ENCODE measurements at places on chromosomes 5 and 9.

- peak; percentile 24 for DNase-seq
Measured at GRCh38 chr5:96657068-96657467, 5.1 kb upstream of the CAST start.

DNA sequence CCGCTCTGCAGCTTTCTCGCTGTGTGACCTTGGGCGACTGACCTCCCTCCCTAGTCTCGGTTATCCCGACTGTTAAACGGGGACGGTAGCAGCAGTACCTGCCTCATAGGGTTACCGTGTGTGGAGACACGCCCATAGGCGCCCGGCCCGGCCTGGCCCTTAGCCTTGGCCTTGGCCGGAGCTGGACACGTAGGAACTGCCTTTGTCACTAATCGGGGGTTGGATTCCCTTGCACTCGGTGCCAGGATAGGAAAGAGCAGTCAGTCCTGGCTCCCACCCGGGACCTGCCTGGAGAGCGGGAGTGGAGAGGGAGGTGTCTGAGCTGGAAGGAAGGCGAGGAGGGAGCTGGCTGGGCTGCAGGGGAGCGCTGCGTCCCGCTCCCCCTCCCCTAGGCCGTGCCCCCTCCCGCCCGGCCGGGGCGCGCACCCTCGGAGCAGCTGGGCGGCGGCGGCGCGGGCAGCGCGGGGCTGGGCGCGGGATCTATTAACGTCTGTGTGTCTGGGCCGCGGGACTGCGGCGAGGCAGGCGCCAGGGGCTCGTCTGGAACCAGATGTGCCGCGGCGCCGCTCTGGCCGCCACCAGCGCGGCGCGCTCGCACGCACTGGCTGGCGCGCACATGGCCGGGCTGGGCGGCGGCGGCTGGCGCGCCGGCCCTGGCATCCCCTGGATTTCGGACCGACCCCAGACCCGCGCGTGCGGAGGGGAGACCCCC, 31.7 kb downstream of the PRRX2 start:
- no peak for DNase-seq

- DNase-seq = no peak
Measured at GRCh38 chr9:16442622-16443021, 427.8 kb downstream of the BNC2 start.

DNA sequence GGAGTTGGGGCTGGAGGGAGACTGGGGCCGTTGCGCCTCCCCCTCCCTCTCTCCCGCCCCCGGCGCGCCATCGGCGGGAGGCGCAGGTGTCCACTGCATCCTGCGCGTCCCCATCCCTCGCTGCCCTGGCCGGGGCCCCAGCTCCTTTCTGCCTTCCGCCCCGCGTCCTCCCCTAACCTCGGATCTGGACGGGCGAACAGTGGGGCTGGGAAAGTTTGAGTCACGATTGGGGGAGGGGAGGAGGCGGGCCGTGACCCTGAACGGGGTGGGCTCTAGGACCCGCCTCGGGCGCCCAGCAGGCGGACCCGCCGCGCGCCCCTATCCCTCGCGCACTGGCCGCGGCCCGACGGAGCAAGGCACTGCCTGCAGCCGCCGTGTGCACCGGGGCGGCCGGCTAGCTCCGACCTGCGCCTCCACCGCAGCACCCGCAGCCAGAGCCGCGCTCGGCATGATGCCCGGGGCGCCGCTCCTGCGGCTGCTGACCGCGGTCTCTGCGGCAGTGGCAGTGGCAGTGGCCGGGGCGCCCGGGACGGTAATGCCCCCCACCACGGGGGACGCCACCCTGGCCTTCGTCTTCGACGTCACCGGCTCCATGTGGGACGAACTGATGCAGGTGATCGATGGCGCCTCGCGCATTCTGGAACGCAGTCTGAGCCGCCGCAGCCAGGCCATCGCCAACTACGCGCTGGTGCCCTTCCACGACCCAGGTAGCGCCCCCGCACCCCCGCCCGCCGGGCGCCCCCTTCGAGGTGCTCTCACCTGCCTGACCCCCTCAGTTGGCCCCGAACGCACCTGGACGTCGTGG, at the start of gene HMCN2:
Gene HMCN2, plus strand, starts transcription at position 330 of the 805 bp plus-strand sequence. Its CDS starts 119 bp downstream, at position 449.
- no peak for DNase-seq

- no peak for DNase-seq
Measured at GRCh38 chr5:98248949-98249348, 524.5 kb upstream of the RGMB start.

GRCh38 chr5:28014779-28015178, 976.4 kb upstream of the CDH9 start:
- DNase-seq = no peak

- no peak for DNase-seq
Measured at GRCh38 chr5:2813678-2814077, 62.2 kb upstream of the IRX2 start.

- DNase-seq = no peak
Measured at GRCh38 chr9:27430750-27431535, 93.1 kb upstream of the IFNK start.

- no peak for DNase-seq
Measured at GRCh38 chr9:110969971-110970386, 68.3 kb downstream of the LPAR1 start.

DNA sequence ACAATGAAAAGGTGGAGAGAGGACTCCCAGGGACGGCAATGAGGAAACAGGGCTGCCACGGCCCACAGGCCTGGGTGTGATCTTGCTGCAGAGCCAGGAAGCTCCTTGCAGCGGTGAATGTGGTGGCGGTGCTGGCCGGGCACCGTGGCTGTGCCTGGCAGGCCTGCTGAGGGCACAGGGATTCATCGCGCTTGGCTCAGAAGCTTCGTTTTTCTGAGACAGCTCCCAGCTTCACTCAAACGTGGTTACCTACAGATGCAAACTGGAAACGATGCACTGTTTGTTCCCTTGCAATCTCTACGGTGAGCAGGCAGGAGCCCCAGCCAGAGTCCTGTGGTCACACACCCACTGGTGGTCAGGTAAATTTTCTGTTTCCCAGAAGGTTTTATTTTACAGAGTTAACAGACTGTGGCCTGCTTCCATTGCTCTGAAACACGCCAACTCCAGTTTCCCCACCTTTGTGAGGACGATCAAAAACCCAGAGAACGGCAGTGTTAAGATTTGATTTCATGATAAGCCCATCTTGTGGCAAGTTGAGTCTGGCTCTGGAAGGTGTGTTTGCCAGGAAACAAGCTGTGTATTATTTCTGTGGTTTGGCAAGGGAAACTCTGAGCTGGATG, 183.9 kb downstream of the AUH start:
- DNase-seq = no peak

- peak; percentile 32 for DNase-seq
Measured at GRCh38 chr9:83708515-83709158, 879 bp upstream of the UBQLN1 start.

DNA sequence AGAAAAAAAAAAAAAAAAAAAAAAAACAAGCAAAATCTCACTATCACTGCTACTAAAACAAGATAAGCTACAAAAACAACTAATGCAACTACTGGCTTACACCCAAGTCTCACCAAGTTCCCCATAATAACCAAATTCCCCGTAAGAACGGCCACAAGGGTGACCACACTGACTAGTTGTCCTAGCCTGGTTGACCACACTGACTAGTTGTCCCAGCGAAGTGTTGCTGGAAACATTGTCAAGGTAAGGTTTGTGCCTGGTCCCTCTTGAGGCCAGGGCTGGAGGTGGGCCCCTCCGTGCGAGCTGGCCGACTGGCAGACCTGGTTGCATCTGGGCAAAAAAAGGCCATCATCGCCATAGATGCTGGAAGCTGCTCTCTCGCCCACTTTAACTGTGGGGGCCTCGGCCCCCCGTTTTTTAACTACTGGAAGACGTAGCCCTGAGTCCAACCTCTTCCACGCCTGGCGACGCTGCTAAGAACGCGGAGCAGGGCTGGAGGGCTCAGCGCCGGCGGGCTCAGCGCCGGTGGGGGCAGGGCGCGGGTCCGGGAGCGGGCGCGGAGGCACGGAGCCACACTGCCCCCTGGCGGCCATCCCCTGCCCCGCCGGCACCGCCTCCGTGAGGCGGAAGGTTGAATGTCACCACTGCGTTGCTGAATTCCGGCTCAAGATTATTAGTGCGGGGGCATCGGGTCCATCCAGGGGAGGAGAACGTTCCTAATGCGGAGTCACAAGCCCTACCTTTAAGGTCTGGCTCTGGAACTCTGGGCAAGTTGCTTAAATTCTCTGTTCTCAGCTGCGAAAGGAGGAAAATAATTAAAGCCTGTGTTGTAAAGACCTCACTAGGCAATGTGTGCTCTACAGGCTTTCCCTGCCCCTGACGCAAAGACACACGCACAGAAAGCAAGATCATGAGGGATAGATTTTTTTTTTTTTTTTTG, 84.0 kb downstream of the HSD17B3 start:
- DNase-seq = peak; percentile 69

GRCh38 chr9:103894184-103894583, 199.9 kb upstream of the SMC2 start:
- no peak for DNase-seq

DNA sequence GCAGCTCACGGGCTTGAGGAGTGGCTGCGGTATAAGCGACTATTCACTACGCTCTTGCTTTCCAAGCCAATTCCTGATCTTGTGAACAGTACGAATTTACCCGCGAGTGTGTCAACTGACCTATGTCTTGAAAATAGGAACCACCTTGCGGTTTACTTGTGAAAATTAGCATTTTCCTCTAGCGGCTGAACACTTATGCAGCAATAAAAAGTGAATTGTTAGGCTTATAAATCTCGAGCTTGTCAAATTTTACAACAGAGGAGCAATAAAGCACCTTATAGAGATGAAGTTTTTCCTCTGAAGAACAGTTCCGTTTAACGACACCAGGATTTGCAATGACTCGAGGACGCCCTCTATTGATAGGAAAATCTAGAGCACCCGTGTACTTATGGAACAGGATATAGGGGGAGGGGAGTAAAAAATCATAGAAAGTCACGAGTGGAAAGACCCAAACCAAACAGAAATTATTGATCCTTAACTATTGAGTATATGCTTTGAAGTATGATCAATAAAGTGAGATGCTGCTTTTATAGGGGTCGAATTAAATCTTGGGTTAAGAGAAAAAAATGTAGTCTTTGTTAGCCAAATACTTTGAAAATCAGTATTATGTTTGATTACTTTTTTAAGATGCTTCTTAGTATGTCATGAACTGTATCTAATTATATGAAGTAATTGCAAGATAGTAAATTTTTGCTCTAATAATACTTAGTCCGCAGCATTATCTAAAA, 1.9 kb upstream of the RGMB start:
- DNase-seq = peak; percentile 53

- no peak for DNase-seq
Measured at GRCh38 chr5:30355675-30356074, 837.8 kb upstream of the CDH6 start.

DNA sequence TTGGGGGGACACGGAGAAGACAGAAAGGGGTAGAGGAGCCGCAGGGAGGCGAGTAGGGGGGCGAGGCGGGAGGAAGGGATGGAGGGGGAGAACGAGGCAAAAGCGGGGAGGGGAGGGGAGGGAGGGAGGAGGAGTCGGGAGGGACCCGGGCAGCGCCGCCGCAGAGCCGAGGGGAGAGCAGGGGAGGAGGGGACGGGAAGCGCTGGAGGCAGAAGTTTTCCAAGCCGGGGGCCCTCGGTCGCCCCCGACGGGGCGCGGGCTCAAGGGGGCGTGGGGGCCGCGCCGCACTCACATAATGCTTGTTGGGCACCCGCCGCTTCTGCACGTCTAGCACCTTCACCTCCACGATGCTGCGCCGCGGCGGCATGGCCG, 353 bp downstream of the SH3PXD2B start:
- DNase-seq = no peak

DNA sequence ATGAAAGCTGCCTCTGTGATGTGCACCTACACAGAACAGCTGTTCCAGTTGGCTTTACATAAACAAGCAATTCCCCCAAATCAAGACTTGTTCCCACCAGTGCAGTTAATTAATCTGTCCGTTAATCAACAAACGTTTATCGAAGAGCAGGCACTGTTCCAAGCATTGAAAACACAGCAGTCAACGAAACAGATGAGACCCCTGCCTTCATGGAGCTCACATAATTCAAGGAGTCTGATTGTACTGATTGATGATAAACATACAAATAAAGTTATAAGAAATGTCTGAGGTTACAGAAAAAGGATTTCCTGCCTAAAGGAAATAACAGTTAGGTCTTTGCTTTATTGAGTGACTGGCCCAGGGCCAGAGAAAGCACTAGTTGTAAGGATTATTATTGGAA, 26.2 kb upstream of the PCSK5 start:
- no peak for DNase-seq

DNA sequence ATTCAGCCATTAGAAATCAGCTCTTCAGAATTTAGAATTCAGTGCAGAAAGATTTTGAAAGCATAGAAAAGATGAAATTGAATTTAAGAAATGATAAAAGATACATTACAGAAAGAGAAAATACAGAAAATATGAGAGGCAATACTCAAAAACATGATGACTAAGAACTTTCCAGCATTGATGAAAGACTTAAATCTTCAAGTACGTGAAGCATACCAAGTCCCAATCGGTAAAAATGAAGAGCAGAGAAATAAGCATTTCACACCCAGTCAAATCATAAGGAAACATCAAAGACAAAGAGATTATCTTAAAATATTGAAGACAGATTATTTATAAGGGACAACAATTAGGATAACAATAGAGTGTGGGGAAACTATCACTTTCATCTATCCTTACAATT, 35.1 kb downstream of the MUSK start:
- no peak for DNase-seq

GRCh38 chr5:96565582-96566265, 96.5 kb upstream of the CAST start:
- no peak for DNase-seq

GRCh38 chr5:150780187-150780692, 1.7 kb downstream of the SMIM3 start:
- DNase-seq = no peak

DNA sequence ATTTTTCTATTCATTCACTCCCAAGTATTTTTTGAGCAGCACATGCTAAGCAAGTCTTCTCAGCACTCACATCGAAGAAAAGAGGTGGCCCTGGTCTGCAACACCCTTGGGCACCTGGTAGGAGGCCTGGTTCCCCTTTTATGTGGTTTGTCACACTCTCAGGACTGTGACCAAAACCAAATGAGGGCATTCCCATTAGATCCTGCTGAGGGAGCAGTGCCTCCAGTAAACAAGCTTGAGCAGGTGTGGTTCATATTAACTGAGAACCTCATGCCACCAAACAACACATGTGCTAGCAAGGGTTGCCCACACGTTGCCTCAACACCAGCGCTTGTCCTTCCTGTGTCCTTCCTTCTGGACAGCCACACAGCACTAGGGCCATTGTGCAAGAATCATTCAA, 26.9 kb upstream of the SYK start:
- DNase-seq = no peak

DNA sequence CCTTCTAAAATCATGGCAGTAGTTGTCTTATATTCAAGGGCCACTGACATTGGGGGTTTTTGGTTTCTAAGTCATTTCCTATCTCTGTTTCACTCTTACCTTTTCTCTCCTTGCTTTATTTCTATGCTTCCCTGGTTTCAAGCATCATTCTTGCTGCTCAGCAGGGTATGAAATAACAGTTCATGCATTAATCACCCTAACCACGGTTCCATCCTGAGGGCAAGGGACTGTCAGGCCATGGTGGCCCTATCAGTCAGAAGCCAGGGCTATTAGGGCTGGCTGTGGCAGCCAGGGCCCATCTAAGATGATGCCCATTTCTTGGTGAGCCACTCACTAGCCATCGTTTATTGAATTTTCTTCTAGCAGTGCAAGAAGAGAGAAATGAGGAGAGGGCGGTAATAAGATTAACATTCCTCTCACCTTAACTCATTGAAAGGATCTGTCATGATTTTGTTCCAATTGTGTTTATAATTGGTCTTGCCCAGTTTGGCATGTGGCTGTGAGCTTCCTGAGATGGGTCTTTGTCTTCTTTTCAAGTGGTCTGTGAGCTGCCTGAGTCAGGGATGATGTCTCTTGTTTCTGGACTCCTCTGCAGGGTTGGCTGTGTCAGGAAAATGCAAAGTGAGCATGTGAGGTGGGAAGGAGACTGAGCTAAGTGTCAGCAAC, 45.2 kb downstream of the CYSTM1 start:
- no peak for DNase-seq
